Glutamatergic neuron (in vitro differentiated cells): ENCODE measurements at places on chromosomes 13 and 19. TPM values are rescaled to one million over a fixed set of nuclear protein-coding genes. Genes with fewer than 3 reads are reported as not detected.

Gene ZNF428
- total RNA-seq, result 139 TPM

Gene LRCH1
- 40.6 TPM for total RNA-seq

Gene CALR3
- not detected for total RNA-seq

Gene ZNF491
- 26.0 TPM for total RNA-seq
